ENCODE measurements at places on chromosomes 16 and 17.

- DNase-seq = no peak
Measured at GRCh38 chr17:8153031-8153451, 837 bp upstream of the PER1 start.

GRCh38 chr16:71917900-71918299 is 22.6 kb downstream of the IST1 start:
- DNase-seq = no peak

DNA sequence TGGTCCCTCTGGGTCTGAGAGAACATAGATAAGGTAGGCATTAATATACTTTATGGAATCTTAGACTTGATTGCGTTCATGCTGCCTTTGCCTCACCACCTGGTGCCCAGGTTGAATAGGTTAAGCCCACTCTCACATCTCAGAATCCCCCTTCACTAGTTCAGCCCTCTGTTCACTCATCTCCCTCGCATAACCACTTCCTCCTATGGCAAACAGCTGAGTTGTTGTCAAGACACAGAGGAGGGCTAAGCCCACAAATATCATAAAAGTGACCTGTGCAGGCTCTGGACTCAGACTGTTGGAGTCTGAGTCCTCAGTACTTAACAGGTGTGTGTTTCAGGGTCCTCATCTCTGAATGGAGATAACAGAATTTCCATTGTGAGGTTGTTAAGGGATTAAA is 55.7 kb downstream of the GOSR1 start:
- no peak for DNase-seq

DNA sequence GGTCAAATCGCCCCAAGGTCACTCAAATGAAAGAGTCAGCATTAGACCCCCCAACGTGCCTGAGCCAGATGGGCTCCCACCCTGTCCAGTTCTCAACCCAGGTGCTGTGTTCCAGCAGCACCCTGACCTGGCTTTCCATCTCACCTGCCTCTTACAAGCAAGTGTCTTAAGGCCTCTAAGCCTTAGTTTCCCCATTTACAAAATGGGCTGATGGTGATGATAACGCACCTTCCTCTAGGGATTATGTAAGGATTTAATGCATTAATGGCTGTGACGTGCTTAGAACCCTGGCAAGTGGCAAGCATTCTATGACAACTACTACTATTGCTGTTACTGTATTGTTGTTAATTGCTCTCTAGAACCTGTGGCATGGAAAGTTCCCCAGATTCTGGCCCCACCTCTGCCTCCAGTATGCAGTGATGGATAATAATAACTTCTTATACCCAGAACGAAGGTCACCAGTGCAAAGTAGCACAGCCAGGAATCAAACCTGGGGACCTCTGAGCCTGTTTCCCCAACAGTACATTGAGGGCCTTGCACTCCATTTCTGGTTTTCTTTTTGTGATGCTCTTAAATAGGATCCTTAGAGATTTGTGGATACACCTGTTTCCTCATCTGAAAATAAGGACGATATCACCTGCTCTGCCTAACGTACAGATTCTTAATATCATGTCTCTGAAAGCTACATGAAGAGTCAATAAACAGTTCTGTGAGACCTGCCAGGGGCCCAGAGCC is 3.3 kb upstream of the SLC25A39 start:
- DNase-seq = no peak

GRCh38 chr17:43400943-43401717 is 2.3 kb downstream of the ARL4D start:
- peak; percentile 88 for DNase-seq

DNA sequence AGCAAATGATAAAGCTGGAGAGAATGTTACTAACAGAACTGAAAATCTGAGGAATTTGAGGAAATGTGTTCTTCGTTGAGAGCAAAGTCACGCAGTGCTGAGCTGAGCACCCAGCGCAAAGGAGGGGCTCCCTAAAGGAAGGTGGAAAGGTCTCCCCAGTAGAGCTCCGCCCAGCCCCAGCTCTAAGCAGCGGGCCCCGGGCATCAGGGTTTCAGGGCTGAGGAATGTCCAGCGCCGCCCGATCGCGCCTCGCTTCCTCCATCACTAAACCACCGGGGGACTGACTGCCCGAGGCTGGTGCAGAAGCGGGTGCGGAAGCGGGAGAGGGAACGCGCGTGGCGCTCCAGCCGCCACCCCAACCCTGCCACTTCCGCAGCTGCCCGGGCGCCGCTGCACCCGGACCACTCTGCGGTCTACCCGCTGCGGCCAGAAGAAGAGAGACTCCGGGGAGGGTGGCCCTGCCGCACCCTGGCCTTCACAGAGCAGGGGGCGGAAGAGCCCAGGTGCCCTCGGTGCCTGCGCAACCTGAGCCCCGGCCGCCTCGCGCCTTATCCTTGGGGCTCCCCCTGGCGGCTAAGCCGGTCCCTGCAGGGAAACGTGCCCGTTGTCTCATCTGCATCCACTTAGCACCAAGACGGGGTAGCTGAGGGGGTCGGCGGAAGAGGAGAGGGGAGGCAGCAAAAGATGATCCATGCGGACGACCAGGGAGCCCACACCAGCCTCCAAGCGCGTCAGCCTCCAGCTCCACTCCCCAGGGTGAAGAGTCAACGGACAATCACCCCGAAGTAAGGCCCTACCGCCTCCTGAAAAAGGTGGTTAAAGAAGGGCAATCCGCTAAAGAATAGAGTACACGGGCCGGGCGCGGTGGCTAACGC is 12.4 kb upstream of the GUCY2D start:
- DNase-seq = peak; percentile 84

- no peak for DNase-seq
Measured at GRCh38 chr17:4720787-4721186, 10.4 kb downstream of the ARRB2 start.

DNA sequence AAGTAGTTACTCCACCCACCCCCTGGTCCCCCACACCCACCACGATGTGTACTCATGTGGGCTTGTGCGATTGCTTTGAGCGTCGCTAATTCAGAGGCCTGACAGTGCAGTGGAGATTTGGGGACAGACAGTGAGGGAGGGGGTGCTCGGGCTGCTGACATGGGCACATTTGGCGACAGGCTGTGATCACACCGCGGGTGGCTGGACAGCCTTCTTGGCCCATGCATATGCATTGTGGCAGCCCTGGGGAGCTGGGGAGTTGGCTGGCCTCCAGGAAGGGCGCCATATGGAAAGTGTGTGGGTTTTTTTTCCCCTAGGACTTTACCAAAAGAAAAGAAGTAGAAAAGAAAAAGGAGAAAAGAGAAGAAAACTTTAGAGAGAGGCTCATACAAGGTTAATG is 275.5 kb upstream of the N4BP1 start:
- no peak for DNase-seq

- DNase-seq = no peak
Measured at GRCh38 chr17:76034428-76035350, 7.6 kb upstream of the EVPL start.

DNA sequence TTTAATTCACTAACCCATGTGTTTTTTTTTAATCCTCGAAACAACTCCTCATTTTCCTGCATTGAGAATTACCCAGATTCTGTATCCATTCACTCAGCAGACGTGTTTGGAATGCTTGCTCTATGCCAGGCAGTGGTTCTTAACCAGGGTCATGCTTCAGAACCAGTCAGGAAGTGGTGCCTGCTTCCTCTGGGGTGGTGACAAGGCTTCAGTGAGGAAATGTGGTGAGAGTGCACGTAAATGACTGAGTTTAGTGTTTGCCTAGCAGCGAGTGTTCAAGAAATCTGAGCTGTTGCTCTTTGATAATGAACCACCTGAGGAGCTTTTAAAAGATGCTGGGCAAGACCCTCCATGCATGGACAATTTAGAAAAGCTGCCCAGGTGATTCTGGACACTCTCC is 9.9 kb downstream of the ZFP90 start:
- DNase-seq = no peak

DNA sequence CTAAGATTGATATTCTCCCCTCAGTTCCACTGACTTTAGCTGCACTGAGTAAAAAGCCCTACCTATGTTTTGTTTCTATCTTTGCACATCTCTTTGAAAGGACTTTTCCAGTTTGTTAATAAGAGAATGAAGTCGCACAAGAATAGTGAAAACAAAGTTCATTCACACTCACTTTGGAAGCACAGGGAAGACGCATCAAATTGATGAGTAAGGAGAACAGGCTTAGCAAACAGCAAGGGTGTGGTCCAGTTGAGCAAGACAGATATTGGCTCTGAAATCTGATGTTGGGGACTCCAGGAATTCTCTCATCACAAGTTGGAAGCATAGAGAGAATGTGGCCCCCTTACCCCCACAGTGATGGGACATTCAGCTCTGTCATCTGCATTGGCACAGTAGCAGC is 221.3 kb downstream of the CDH11 start:
- no peak for DNase-seq

DNA sequence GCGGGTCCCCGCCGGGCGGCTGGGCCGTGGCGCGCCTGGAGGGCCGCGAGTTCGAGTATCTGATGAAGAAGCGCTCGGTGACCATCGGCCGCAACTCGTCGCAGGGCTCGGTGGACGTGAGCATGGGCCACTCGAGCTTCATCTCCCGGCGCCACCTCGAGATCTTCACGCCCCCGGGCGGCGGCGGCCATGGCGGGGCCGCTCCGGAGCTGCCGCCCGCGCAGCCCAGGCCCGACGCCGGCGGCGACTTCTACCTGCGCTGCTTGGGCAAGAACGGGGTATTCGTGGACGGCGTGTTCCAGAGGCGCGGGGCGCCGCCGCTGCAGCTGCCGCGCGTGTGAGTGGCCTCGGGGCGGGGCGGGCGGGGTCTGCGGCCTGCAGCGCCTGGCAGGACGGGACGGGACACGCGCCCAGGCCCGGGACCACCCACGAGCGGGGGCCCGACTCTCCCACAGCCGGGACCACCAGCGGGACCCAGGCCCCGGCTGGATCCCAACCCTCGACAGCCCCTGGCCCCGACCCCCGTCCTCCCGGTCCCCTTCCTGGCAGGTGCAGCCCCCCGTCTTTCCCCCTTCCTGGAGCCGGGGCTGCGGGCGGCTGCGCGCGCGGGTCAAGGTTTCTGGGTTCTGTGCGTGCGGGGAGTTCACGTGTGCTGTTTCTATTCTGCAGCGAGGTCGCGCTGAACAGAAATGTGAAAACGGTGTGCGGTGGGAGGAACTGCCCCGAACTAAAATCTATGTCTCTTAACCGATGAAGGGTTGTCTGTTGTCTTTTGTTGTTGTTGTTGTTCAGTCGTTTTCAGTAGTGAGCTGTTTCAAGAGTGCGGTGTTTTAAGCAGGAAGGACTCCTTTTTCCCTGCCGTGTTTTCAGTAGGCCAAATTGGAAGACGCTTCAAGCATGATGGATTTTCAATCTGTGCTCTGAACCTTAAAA is 705 bp downstream of the FOXK2 start:
- no peak for DNase-seq

DNA sequence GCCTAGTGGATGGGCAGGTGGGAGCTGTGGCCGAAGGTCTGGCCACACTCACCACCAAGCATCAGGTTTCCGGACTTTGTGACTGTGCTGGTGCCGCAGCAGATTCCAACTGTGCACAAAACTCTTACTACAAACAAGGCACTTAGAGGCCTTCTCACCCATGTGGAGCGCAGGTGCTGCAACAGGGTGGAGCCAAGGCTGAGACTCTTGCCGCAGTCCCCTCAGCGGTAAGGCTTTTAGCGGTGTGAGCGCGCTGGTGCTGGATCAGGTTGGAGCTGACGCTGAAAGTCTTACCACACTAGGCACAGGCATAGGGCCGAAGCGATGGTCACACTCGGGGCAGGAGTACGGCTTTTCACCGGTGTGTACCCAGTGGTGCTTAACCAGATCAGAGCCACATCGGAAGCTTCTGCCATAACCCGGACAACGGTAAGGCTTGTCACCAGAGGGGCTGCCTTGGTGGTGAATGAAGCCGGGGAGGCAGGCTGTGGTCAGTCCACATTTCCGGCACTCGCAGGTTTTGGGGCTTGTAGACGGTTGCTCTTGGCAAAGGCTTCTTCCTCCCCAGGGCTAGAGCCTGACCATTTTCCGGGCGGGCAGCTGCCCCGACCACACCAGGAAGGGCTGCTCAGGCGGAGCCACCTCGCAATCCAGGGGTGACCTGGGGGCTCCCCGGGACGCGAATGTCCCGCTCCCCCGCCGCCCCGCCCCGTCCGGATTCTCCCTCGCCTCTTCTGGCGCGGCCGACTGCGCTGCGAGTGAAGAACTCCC is 1.0 kb upstream of the ARMC5 start:
- DNase-seq = peak; percentile 34

- DNase-seq = no peak
Measured at GRCh38 chr16:16168431-16168830, 54.9 kb downstream of the ABCC6 start.

DNA sequence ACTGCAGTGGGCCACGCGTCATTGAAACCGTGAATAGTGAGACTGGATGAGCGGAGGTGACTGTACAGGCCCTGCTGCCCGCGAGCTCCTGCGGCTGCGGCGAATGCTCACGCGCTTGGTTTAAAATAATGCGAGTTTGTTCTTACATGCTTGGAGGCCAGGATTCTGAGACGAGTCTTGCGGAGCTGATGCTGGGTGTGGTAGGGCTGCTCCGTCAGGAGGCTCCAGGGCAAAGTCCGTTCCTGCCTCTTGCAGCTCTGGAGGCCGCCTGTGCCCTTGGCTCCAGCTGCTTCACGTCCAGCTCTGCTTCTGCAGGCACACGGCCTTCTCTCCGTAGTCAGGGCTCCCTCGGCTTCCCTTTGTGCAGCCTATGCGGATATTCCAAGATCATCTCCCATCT is 9.5 kb downstream of the ACSF3 start:
- DNase-seq = no peak

DNA sequence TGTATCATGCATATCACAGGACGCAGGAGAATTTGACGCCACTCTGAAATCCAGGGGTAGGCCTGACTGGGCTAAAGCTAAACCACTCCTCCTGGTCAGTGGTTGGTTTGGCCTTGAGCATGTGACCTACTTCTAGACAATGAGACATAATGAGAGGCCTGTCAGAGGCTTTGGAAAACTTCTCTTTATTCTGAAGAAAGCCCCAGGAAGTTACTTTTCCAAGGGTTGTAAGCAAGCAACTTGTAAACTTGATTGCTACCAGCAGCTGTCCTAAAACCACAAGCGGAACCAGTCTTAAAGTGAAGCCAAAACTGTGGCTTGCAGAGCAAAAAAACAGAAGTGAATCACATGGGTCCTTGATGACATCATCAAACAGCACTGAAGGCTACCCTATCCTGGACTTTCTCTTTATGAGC is 138.2 kb upstream of the COX10 start:
- no peak for DNase-seq

- DNase-seq = no peak
Measured at GRCh38 chr17:82697808-82698064, 762 bp downstream of the RAB40B start.

GRCh38 chr17:4033751-4034251 is 69.6 kb upstream of the ATP2A3 start:
- no peak for DNase-seq

GRCh38 chr17:27239046-27239445 is 54.9 kb upstream of the WSB1 start:
- no peak for DNase-seq

DNA sequence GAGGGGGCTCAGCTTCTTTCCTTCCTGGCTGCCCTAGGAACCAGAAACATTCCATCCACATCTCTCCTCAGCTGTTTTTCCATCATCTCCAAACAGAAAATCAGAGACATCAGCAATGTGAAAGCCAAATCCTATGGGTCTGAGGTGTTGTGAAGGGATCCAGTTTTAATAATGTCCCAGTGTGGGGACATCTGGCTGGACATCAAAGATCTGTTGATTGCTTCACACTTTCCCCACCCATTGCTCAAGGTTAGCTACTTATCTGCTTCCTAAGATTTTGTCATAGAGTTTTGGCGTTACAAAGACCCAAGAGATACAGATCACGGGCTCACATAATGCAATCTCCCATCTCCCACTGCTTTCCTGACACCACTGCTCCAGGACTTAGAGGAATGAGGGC is 47.8 kb upstream of the AXIN2 start:
- no peak for DNase-seq

GRCh38 chr16:81493755-81494433 is 49.3 kb downstream of the CMIP start:
- peak; percentile 93 for DNase-seq

- DNase-seq = no peak
Measured at GRCh38 chr16:84366208-84366607, 2.1 kb upstream of the ATP2C2 start.
